ENCODE measurements at places on chromosomes 12 and 14. TPM values are rescaled to one million over a fixed set of nuclear protein-coding genes. Genes with fewer than 3 reads are reported as not detected.

The TOMM20L gene
- total RNA-seq: not detected

The KRT74 gene
- 0.45 TPM for total RNA-seq

The DIO3 gene
- total RNA-seq: 0.82 TPM

The SLC38A6 gene
- 13.7 TPM for total RNA-seq

The KCNC2 gene
- 3.0 TPM for total RNA-seq

The DPPA3 gene
- 1.8 TPM for total RNA-seq

The SERPINA3 gene
- 505 TPM for total RNA-seq

The ERP29 gene
- total RNA-seq: 131 TPM

The TSHR gene
- total RNA-seq: 0.36 TPM

The MUCL1 gene
- not detected for total RNA-seq

The CLEC7A gene
- 3.4 TPM for total RNA-seq

The YY1 gene
- 60.7 TPM for total RNA-seq

The SDSL gene
- 6.2 TPM for total RNA-seq

The TPPP2 gene
- total RNA-seq: 9.4 TPM

The RFLNA gene
- 5.4 TPM for total RNA-seq

The ANKS1B gene
- total RNA-seq: 13.0 TPM

The SLC7A8 gene
- 143 TPM for total RNA-seq

The NR2C1 gene
- total RNA-seq: 54.0 TPM

The RGS6 gene
- total RNA-seq: 3.2 TPM

The FGF6 gene
- total RNA-seq: not detected

The ADAM21 gene
- total RNA-seq: 0.91 TPM

The PRIMA1 gene
- total RNA-seq: 3.6 TPM

The TAS2R7 gene
- not detected for total RNA-seq
